Fibroblast of skin of scalp (primary cell): ENCODE measurements at places on chromosomes 7 and 10.

- no peak for DNase-seq
These were observed 527.4 kb downstream of the DNAJB6 start for GRCh38 chr7:157863906-157864810.

- no peak for DNase-seq
These were observed 46.8 kb downstream of the VIPR2 start for GRCh38 chr7:159097661-159098423.

DNA sequence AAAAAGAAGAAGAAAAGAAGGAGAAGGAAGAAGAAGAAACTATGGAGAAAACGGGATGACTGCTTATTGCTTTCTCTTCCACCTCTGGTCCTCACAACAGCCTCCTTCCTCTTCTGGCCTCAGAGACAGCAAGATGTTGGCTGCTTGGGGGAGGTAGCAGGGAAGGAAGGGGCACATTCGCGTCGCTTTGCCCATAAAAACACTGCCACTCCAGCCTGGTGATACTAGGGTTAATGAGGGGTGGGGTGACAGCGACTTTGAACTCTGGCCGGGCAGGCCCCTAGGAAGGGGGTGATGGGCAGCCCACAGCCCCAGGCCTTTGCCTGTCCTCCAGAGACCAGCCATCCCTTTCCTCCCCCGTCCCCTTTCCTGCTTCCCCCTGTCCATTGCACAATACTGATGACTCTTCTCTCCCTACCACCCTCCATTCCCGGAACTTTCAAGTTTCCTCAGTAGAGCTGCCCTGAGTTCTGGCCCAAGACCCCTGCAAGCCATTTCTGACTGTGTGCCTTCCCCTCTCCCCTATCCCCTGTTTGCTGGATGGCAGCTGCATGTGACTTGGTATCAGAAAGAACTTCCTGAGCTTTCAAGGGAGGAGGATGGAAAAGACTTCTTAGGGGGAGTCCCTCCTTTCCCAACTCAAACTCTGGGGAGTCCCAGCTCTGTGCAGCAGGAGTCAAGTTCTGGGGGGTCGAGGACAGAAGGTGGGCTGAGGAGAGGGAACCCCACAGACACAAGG, 2.2 kb upstream of the CUEDC2 start:
- DNase-seq = peak; percentile 45

- no peak for DNase-seq
These were observed 60.8 kb upstream of the EEPD1 start for GRCh38 chr7:36092221-36092771.

DNA sequence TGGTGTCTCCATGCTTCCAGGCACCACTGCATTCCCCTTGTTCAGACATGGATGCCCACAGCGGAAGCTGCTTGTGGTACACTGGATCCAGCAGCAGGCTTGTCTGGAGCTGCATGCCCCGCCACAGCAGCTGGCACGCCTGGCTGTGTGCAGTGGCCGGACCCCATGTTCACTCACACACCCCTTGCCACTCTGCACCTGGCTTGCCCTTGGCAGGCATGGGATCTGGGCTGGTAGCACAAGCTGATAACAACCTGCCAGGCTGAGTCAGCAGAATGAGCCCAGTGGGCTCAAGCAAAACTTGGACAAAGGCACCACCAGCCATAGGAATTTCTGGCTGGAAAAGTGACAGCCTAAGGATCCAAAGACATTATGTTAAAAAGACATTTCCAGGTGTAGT, 91.8 kb upstream of the TMEM168 start:
- no peak for DNase-seq

- no peak for DNase-seq
These were observed 97.4 kb downstream of the ARID5B start for GRCh38 chr10:61998937-61999336.

GRCh38 chr7:63045575-63045974, 953.1 kb upstream of the ZNF722 start:
- no peak for DNase-seq

- no peak for DNase-seq
These were observed 35.0 kb downstream of the NRF1 start for GRCh38 chr7:129646369-129647021.

DNA sequence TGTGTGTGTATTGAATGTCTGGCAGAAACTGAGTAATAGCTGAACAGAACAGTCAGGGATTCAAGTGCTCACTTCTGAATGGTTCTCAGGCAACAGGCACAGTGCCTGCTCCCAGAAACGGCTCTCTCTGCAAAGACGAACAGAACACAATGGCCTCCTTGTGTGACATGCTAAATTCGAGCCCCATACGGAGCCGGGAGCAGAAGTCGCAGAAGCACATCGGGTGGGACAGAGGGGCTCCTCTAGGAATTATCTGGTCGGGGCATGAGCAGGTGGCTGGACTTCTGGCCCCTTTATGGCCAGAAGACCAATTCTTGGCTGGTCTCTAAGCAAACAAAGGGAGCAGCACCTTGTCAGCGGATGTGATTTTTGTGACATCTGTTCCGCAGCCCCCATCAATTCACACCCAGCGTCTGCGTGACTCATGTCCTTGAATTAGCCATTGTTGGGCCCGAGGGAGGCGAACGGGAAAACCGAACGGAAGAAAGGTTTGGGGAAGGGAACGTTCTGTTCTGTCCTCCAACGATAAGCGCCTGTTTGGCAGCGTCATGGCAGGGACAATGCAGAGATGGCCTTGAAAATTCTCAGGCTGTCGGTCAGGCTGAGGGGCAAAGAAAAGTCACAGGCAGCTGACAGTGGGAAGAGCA, 47.3 kb upstream of the NPTX2 start:
- DNase-seq = peak; percentile 25

DNA sequence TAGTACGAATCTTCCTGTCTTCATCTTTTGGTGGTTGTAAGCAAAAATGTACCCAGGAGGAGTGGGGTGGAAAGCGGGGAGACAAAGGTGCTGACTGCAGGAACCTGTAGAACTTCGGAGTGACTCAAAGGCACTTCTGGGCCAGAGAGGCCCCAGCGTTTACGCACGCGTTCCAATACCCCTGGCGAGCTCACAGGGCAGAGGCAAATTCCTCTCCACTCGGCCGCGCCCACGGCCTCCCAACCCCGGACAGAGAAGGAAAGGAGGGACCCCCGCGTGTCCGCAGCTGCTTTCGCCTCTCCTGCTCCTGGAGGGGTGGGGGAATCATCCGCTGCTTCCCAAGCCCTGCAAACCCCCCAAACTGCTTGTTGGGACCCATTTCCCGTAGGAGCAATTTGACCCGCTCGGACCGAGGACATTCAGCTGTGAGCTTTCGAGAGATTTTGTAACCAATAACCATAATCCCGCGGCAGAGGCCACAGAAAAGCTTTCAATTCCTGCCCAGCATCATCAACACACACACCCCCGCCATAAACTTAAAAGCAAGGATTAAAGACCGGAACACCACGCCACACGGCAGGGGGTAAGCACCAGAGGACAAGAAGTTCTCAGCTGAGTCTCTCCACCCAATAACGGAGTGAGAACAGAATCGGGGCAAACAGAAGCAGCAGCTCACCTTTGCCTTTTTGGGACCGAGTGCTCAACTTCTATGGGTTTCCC, 2.3 kb downstream of the IGF2BP3 start:
- DNase-seq = peak; percentile 45

DNA sequence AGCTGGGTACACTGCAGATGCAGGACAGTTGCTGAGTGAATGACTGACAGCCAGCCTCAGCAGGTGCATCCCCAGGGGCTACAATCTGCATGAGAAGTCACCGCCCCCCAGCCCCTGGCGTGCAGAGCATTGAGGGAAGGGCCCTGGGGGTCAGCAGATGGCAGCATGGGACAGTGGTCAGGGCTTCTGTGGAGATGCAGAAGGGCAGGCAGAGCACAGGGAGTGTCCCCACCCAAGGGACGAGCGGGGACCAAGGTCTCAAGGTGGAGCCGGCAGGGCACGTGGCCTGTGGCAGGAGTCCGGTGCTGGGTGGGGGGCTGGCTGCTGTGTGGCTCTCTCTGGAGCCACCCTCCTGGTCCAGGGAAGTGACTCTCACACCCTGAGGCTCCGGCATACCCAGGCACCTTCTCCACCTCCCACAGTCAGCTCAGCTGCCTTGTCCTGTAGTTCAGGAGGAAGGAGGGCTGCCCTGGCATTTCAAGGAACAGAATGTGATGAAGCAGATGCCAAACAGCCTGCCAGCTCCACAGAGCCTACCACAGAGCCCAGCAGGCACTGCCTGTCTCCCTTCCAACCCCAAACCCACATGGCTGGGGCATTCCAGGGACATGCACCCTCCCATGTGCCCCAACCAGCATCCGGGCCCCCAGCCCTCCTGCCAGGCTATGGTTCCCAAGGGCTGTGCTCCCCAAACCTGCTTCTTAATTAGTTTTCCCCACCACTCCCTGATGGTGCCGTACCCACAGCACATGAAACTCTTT, 114.5 kb downstream of the TMEM130 start:
- peak; percentile 19 for DNase-seq

DNA sequence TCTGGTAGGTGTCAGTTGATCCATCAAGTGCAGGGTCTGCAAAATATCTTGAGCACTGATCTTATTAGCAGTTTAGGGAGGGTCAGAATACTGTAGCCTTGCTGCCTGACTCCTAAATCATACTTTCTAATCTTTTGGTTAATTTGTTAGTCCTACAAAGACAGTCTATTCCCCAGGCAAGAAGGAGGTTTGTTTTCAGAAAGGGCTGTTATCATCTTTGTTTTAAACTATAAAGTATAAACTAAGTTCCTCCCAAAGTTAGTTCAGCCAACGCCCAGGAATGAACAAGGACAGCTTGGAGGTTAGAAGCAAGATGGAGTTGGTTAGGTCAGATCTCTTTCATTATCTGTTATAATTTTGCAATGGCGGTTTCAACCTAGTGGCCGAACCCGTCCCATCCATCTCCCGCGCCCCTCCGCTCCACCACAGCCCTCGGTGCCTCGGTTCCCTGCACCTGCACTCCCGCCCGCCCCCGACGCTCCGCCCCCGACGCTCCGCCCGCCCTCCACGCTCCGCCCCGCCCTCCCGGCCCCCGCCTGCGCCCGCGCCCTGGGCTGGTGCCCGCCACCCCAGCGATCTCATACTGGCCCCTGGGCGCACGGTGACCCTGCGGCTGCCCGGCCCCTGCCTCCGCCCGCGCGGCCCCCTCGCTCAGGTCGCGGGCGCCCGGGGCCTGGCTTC, at the start of gene ADCK2:
TSS of gene ADCK2 (plus strand) at position 564 of the 681 bp plus-strand sequence. CDS start 386 bp downstream, outside the sequence.
- peak; percentile 26 for DNase-seq

DNA sequence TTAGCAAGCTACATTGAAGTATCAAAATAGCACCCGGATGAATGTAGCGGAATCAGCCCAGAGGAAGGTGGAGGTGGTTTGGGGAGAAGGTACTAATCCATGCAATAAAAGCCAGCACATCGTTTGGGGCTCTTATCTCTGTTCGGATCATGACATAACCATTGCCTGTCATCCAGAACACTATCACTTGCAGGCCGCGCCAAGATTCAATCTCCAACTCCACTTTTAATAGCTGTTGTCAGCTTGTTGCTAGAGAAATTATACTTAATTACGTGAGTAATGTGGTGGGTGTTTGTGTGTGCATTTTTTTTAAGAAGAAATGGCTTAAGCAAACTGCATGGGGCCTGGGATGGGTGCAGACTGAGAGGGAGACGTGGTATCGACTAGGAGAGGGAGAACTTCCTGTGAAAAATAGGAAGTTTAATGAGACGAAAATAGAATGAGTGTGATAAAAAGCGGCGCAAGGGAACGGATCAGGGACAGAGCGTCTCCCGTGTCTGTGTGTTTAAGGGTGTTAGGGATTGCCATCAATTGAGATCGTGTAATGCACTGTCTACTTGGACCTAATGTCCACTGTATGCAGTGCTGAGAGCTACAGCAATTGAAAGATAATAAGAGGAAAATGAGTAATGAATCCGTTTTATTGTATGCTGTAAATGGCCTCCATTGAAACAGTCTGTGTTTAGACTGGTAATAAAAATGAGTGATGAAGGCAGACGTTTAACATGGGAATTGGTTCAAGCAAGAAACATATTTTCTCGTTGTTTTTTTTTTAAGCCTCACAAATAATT, 27.6 kb upstream of the SFMBT2 start:
- DNase-seq = no peak

DNA sequence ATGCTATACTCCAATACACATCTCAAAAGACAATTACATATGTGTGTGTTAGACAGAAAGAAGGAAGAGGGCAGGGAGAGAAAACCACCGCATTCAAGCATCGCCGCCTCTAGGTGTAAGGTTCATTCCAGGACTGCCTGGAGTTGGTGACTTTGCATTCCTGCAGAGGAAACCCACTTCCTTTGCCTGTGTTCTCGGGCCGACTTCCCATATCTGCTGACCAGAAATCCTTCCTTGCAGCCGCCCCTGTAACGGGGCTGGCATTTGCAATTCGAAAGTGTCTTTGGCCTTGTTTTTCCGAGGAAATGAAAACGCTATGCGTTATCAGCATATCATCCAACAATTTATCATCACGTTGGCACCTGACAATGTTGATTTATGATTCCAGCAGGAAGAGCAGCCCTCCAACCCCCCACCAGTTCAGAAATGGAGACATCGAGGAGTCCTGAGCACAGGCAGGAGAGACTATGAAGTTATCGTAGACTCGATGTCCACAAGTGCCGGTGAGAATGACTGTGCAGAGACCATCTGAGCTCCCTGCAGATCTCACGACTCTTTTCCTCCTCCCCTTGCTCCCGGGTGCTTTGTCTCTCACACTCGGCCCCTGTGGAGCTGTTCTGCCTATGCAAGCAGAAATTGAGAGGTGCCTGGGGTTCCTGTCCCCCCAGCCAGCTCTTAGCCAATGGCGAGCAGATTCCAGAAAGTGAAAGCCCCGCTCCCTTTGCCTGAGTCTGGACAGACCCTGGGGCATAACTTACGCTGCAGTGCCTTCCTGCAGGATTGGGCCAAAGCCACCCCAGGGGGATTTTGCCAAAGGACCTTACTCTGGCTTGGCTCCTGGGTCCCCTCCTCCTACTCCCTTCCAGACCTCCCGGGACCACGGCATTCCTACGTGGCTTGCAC, 68.9 kb upstream of the FOXK1 start:
- peak; percentile 44 for DNase-seq

GRCh38 chr7:30175180-30175579, 40.4 kb downstream of the MTURN start:
- DNase-seq = peak; percentile 60

DNA sequence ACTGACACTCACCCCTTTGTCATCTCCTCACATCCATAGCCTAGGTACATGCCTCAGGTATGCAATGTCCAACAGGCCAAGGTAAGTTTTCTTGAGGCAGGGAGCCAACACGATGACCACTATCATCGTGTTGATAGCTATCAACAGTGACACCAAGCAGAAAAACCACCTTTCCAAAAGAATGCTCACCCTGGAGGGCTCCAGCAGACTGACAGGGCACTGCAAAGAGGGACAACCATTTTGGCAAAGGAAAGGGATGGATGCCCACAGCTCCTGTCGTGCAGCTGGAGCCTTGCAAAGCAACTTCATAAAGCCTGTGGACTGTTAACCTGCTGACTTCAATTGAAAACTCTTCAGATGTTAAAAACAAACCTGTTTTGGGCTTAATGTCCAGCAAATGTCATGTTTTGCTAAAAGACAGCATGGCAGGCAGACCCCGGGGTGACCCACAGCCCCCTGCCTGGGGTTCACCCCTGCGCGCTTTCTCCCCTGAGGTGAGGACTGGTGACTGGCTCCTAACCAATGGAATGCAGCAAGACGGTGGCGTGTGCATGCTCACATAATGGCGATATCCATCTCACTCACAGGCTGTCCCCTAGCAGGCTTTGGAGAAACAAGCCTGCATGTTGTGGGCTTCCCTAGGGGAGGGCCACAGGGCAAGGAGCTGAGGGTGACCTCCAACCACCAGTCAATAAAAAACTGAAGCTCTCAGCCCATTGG, 293.8 kb downstream of the TCERG1L start:
- no peak for DNase-seq

GRCh38 chr7:44140341-44140740, 791 bp downstream of the MYL7 start:
- no peak for DNase-seq
